Kidney epithelial cell (primary cell): ENCODE measurements at places on chromosomes 4 and X.

GRCh38 chr4:180828455-180829018 is 1414.7 kb upstream of the TENM3 start:
- peak; percentile 31 for DNase-seq

GRCh38 chr4:140635606-140636005 is 66.8 kb upstream of the UCP1 start:
- peak; percentile 7 for DNase-seq

DNA sequence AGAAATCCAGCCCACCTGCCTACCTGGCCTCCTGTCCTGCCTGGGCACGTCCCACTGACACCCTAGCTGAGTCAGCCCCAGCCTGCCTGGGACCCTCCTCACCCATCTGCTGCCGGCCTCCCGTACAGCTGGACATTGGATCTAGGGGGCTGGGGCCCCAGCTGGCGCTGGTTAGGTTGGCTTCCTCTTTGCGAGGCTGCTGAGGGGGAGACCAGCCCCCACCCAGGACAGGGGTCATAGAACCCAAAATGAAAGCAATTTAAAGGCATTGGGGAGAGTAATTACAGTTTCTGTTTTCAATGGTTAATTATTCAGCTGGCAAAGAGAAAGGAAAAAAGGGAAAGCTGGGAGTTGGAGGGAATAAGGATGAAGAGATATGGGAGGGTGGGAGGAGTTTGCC is 15.8 kb downstream of the EFNB1 start:
- no peak for DNase-seq

GRCh38 chrX:134236626-134237614 is at the start of gene CCDC160:
Gene CCDC160 (plus strand): TSS chrX:134237182. CDS start chrX:134244801, 7,619 bp downstream.
- no peak for DNase-seq

DNA sequence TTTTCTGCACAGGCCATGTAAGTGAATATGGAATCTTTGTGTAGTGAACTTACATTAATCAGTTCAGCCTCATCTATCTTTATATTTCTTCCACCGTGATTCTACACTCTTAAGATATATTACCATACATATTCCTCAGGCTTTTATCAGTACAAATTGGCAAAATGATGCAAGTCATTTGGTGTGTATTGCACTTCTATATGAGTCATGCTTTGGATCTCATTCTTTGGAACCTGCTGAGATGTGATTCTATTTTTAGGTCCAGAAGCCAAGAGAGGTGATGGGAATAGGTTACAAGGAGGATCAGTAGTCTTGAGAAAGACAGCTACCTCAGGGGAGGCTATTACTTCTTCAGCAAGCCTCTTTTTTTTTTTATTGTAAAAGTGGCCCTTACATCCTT is 204.4 kb downstream of the ZNF330 start:
- no peak for DNase-seq

DNA sequence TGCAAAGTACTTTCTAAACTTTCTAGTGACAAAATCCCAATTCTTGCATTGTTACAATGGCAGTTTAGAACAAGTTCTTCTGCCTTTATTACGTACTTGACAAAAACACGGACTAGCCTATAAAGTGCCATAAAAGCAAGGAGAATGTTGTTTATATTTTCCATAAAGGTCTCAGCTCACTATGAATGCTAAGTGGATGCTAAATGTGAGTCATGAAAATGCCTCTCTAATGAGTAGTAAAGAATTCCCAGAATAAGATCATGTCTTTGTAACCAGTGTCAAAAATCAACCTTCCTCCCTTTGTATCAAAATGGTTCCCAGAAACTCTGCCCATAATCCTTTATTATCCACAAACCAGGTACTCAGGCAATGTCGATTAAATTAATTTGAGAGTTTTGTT is 539.8 kb upstream of the SLIT2 start:
- DNase-seq: no peak

GRCh38 chrX:115031989-115032388 is 14.6 kb upstream of the IL13RA2 start:
- DNase-seq: no peak

- DNase-seq: peak; percentile 12
Observed at GRCh38 chr4:72701987-72702819, 133.2 kb upstream of the ADAMTS3 start.

DNA sequence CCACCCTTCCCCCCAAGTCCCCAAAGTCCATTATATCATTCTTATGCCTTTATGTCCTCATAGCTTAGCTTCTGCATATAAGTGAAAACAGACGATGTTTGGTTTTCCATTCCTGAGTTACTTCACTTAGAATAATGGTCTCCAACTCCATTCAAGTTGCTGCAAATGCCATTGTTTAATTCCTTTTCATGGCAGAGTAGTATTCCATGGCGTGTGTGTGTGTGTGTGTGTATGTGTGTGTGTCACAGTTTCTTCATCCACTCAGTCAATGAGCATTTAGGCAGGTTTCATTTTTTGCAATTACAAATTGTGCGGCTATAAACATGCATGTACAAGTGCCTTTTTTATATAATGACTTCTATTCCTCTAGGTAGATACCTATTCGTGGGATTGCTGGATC is 107.5 kb upstream of the GALNT7 start:
- no peak for DNase-seq

GRCh38 chr4:33060674-33061542 is 2340.7 kb downstream of the PCDH7 start:
- peak; percentile 10 for DNase-seq

- no peak for DNase-seq
Observed at GRCh38 chrX:123203772-123204171, 19.7 kb downstream of the GRIA3 start.

DNA sequence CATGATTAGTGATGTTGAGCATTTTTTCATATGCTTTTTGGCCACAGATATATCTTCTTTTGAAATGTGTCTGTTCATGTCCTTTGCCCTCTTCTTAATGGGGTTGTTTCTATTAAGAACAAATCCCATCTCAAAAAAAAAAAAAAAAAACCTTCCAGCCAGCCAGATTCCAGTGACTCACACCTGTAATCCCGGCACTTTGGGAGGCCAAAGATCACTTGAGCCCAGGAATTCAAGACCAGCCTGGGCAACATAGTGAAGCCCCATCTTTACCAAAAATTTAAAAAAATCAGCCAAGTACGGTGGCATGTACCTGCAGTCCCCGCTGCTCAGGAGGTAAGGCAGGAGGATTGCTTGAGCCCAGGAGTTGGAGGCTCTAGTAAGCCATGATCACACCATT is 5.1 kb downstream of the RAB33B start:
- DNase-seq: no peak

DNA sequence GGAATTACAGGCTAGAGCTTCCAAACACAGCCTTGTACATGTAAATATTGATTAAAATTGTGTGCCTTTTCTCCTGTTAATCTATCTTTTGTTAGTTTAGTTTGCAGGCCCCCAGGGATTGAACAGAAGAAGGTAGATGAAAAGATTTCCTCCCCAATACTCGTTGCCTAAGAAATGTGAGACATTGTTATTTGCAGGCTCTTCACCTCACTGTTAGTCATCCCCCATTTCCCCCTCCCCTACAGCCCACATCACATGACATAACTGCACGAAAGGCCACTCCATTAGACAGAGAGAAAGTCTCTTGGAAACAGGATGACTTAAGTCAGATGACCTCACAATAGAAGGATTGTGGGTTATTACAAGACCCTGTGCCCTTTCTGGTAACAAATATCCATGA is 13.3 kb upstream of the MID1 start:
- peak; percentile 85 for DNase-seq

GRCh38 chrX:39304746-39305145 is 503.5 kb downstream of the MID1IP1 start:
- DNase-seq: no peak

DNA sequence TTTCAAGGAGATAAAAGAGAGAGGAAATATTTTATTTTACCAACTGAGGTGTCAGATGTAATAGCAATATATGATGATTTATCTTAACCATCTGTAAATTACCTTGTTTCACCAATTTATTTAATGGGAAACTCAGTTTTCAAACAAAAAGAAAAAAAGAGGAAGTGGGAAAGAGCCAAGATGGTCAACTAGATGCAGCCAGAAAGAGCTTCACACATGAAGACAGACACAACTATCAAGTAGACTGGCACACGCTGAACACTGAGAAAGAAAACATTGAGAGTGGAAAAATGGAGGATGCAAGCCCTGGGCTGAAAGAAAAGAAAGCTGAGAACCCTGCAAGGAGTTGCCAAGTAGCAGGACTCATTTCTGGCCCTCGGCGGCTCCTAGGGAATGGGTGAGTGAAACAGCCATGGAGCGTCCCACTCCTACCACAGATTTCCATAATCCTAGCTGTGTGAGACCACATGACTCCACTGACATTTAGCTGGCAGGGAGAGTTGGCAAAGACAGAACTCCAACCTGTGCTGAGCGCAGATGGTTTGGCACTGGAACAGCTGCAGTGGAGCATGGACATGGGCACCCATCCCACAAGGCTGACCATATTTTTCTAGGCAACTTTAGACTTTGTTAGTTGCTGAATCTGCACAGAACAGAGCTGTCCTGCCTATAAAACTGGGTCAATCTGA is 409.3 kb downstream of the FAM47B start:
- no peak for DNase-seq

DNA sequence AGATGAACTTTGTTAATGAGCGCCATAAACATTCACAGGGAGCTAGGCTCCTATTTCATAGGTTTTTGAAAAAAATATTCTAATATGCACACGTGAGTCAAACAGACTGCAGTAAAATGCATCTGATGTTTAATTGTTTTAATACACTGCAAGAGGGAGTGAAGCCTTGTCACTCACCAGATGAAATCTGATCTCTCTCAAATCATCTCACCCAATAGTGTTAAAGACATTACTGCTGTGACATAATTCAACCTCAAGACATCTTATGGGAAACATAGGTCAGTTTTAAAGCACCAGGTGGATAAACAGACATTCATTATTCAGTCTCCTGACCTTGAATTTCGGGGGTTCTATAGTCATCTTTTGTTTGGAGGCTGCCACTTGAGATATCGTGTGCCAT is 148.3 kb downstream of the MAML3 start:
- no peak for DNase-seq

DNA sequence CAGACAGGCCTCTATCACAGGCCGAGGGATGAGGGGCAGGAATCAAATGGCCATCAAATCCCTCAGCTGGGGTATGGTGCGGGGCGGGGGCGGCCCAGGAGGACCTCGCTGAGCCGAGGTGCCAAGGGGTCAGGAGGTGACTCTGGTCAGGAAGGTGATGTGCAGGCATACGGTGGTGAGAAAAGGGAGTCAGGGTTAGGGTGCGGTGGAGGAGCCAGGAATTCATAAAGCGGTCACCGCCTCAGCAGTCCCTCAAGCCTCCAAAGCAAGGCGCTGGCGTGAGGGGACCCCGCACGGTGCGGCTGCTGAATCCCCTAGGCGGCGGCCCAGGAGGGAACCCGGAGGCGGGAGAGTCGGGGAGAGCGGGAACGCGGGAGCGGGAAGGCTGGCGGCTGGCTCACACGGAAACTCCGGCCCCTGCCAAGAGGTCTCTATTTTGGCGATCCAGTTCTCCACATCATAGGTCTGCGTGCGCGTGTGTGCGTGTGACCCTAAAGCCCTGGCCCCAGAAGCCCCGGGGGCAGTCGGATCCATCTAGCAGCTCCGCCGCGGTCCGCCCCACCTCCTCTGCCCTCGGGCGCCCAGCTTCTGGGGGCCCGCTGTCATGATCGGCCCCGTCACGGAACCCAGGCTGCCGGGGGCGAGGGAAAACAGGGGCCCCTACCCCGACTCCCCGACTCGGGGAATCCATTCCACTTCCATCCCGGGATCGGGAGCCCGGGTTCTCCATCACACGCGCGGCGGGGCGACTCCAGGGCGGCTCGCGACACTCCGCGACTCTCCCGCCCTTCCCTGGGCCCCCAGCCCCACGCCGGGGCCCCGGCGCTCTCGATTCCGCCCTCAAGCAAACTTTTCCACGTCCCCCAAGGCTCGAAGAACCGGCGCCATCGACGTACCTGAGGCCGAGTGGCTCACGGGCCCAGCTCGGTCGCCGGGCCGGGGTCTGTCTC is 593 bp downstream of the ELF4 start:
- DNase-seq: no peak

- no peak for DNase-seq
Observed at GRCh38 chr4:66691101-66691500, 854.2 kb downstream of the CENPC start.

DNA sequence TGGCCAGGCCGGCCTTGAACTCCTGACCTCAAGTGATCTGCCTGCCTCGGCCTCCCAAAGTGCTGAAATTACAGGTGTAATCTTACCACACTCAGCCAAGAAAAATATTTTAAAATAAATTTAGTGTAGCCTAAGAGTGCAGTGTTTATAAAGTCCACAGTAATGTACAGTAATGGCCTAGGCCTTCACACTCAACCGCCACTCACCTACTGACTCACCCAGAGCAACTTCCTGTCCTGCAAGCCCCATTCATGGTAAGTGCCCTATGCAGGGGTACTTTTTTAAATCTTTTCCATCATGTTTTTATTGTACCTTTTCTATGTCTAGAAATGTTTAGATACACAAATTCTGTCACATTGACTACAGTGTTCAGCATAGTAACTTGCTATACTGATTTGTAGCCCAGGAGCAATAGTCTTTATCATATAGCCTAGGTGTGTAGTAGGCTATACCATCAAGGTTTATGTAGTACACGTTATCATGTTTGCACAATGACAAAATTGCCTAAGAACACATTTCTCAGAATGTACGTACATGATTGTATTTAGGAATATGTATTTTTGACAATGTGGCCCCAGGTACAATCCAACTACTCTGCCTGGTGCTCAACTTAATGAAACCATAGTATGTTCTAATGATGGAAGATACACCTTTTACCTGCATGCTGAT is 455.2 kb downstream of the PCDH7 start:
- DNase-seq: no peak

GRCh38 chrX:84248226-84248625 is 60.2 kb upstream of the RPS6KA6 start:
- DNase-seq: no peak

GRCh38 chr4:54172156-54172555 is 56.9 kb upstream of the PDGFRA start:
- no peak for DNase-seq

DNA sequence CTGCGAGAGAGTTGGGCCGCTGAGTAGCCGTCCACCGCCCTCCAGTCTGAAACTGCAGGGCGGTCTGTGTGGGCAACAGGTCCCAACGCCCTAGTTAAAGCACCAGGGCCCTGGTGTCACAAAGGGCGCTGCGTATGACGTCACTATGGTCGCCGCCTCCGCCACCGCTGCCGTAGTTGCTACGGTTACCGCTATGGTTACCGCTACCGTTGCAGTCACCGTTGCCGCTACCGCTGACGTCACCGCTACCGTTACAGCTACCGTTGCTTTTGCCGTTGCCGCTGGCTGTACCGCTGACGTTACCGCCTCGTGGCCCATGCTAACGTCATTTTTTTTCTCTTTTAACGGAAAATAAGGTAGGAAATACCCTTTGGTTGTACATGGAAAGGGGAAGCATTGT is at the start of gene PPP1R2C:
PPP1R2C (minus strand) TSS at position 68 of the 400 bp plus-strand sequence. CDS start 84 bp downstream, outside the sequence.
- DNase-seq: no peak

DNA sequence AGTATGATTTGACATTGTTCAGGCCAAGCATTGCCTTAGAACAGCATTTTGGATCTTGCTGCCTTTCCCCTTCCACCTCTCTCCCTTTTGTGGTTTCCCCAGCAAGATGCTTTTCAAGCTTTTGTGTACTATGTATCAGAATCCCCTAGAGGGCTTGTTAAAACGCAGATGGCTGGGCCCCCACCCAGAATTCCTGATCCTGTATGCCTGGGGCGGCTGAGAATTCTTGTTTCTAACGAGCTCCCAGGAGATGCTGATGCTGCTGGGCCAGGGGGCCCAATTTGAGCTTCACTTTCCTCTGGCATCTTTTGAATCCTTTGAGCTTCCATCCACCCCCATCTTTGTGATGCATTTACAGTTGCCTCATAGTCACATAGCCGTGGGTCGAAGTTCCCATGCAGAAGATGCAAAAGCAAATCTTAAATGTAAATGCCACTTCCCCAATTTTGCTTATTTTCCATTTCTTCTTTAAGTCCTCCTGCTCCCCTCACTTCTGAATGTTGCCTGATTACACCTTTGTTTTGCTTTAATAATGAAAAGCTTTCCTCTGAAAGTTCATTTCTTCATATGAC is 18.5 kb downstream of the HCCS start:
- DNase-seq: no peak
